ENCODE measurements at places on chromosomes 3 and 15.

DNA sequence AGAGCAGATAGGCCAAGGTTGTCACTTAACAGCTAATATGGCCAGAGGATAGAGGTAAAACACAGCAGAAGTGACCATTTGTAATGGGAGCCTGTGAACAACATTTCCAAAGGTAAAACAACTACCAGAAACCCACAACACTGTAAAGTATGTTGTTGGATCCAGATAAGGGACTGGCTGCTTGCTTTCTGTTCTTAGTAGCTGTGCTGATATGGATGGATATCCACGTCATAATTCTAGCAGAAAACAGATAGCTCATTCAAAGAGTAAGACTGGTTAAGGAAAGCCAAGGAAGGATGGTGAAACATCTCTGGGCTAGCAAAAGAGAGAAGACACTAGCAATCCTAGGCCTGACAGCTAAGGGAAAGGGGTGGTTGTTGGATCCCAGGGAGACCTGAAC, 36.9 kb upstream of the SPRED1 start:
- no peak for DNase-seq

GRCh38 chr15:55784286-55784685, 41.3 kb upstream of the PRTG start:
- no peak for DNase-seq

DNA sequence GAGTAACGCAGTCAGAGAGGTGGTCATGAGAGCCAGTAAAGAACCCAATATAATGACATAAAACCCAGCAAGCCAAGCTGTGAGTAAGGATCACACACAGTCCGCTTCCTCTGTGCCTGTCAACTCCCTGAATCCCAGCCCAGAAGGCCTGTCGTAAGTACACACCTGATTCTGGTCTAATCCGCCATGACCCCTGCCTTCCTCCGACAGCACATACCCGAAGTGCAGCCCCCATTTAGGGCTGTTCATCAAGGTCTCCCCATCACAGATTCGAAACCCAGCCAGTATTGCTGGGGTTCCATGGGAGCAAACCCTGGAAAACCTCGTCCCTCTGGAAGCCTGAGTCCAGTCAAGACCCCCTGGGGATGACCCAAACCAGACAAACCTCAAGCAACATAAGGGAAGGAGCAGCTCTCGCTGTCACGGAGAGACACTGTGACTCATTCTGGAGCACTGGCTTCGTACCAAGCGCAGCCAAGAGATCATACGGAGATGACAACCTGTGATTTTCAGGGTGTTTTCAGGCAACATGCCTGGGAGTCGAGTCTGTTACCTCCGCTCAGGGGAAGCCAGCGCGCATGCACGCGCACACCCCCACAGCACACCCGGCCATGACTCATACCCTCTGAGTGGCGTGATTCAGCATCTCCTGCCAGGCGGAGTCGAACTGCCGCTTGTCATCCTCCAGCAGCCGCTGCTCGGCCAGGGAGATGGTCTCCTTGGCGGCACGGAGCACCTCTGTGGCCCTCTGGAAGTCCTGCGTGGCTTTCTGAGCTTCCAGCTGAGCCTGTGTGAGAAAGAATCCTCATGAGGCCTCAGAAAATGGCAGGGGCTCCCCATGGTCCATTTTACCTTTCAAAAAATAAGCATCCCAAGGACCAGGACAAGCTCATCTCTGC, 63.0 kb downstream of the SH3BP5 start:
- peak; percentile 50 for DNase-seq

DNA sequence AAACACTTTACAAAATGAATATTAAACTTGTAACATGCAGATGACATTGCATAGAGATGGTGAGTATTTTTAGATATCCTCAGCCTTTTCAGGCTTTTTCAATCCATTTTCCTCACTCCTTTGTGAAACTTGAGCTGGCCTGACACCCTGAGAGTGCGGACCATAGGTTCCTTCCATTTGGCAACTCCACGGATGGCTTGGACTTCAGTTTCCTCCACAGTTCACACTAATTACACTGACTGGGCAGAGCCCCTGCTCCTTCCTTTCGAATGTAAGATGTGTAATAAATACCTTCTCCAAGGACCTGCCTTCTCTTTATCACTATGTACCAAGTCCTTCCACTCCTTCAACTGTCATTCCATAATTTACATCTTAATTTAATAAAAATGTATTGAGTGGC, 141.7 kb upstream of the LRIG1 start:
- no peak for DNase-seq

DNA sequence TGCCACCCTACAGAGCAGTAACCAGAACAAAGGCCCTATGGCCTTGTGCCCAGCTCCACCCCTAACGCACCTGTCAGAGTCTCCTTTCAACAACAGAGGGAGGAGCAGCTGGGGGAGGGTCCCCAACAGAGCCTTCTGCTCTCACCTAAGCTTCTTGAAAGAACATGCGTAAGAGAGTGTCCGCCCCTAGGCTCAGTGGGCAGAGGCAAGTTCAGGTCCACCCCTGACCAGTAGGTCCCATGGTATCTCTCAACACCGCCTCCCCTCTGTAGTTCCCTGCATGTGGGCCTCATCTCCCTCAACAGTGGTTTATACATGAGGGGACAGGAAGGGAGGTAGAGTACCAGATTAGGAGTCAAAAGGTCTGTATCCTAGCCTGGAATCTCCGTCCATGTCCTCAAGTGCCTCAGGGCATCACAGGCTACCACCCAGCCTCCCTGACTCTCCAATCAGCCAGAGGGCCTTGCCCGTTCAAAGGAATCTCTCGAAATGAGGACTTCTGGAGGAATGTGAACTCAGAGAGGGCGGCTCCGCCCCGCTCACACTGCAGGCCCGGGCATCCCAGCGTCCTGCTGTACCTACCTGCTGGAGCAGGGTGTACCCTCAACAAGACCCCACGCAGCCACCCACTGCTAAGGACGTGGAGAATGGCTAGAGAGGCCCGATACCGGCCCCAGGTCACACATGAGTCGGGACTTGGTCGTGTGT, 680 bp downstream of the POC1A start:
- no peak for DNase-seq

All from CMK (cell line).